Central memory CD4-positive, alpha-beta T cell (primary cell): ENCODE measurements at places on chromosomes 6 and 20.

DNA sequence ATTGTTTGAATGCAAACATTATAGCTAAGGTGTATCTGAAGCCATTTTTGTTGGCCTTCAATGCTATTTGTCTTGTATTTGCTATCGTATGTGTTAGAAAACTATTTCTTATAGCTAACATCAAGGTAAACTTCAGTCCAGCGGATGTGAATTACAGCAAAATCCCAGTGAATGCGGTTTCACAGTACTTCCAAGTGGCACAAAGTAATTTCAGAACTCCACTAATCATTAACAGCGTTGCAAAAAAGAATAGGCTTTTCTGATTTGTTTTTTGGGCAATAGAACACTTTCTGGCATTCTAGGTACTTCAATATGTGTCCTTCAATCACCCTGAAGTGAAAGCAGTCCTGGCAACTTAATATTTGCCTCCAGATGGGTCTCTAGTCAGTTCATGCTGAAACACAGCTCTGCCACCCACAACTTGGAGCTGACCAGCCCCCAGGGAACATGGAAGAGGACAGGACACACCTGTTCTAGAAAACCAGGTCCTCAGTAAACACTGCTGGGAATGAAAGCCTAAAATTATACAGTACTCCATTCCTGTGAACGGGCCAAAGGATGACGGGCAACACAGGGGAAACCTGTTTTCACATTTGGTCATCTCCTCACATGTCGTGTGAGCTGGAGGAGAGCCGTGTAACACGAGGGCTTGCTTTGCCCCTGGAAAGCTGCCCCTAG lies 9.7 kb upstream of the MRPS10 start:
- DNase-seq, result no peak

DNA sequence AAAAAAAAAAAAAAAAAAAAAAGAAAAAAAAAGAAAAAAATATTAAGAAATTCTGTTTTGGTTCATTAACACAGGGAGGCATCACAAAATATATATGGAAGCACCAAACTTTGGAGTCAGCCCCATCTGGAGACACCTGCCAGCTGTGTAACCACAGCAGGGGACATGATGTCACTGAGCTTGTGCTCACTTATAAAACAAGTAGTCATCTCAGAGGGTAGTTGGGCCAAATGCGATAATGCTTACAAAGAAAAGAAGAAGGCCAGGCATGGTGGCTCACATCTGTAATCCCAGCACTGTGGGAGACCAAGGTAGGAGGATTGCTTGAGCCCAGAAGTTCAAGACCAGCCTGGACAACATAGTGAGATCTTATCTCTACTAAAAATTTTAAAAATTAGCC lies 1.1 kb upstream of the BNIP5 start:
- no peak for DNase-seq

GRCh38 chr20:37095108-37095598 lies 644 bp downstream of the RBL1 start:
- DNase-seq, result peak; percentile 74

DNA sequence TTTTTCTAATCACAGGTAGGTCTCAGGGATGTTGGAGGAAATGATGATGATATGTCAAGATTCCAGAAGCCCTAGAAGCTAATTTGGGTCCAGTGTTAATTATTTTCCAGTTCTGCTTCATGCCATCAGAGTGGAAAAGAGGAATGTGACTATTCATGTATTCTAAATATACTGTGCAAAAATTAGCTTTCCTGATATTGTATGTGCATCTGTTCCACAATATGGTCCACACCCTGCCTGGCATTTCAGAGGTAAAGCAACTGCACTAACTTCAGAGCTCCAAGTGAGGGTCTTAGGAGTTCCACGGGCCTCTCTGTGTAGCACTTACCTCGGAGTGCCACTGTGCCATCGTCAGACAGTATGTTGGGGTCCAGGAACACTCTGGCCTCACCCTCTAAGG lies 27.1 kb downstream of the PREP start:
- DNase-seq, result no peak

- DNase-seq, result peak; percentile 18
Observed at GRCh38 chr6:125789167-125789566, 1.6 kb upstream of the NCOA7 start.

DNA sequence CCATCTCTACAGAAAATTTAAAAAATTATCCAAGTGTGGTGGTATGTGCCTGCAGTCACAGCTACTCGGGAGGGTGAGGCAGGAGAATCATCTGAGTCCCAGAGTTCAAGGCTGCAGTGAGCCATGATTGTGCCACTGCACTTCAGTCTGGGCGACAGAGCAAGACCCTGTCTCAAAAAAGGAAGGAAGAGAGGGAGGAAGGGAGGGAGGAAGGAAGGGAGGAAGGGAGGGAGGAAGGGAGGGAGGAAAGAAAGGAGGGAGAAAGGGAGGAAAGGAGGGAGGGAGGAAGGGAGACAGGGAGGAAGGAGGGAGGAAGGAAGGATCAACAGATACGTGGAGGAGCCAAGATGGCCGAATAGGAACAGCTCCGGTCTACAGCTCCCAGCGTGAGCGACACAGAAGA lies 90.1 kb downstream of the ZNF217 start:
- no peak for DNase-seq

DNA sequence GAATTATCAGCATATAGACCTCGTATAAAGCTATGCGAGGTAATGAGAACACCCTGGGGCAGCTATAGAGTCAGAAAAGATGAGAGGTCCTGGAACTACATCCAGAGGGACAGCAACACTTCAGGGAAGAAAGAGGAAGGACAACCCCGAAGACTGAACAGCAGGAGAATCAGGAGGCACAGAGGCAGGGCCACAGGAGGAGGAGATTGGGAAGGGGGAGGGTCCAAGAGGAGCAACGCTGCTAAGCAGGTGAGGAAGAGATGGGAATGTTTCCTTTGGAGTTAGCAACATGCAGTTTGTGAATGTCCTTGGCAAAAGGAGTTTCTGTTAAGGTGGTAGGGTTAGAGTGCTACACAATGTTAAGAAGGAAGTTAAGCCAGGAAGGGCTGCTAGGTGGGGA lies 79.5 kb upstream of the OLIG3 start:
- DNase-seq, result no peak

- DNase-seq, result no peak
Observed at GRCh38 chr6:64100702-64101303, 465.2 kb downstream of the PHF3 start.

- DNase-seq, result no peak
Observed at GRCh38 chr6:113944701-113945100, 26.2 kb downstream of the HDAC2 start.

DNA sequence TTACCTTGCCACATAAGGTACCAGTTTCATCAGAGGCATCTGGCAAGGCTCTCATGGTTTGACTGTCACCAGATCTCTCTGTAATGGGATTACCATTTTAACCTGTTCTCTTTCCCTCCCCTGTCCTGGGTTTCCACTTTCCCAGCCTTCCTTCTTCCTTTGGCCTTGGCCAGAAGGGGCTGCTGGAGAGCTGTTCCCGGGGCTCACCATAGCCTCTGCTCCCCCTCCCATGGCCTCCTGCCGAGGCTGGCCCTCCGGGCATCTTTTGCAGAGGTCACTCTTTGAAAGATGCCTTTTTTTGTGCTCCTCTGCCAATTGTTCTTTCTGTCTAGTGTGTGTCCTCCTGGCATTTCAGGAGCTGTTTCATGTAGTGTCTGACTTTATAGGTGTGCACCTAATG lies 100.7 kb upstream of the SCP2D1 start:
- DNase-seq, result no peak

DNA sequence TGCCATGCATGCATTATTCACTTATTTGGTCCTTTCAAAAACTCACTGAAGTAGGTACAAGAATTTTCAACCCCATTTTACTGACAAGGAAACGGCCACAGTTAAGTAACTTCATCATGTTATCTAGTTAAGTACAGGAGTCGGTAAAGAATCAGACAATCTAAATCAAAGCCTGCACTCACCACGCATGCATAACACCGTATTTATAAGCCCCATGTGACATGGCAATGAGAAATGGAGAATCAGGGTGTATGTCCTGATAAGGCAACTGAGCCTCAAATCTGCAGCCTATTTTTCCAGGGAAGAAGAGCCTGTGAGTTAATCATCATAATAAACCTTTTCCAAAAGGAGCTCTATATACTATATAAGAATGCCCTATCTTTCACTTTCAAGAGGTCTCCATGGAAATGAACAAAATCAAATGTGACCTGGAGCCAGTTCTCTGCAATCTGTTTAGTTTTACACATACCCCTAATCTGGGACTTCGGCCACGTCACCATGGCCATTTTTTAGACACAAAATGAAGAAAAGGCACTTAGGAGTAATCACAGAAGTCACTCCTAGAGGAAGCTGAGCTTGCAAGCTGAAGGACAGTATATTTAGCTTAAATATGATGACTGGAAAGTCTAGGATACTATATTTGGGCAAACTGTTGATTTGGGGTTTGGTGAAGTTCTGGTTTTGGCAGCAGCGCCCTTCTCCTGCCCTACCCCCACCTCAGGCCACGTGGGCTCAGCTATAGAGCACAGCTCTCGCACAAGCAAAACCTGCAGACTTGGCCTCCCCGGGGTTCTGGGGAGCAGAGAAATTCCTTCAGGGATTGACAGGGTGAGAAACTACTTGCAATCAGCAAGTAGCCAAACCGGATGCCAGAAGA lies 19.2 kb downstream of the TRAM2 start:
- no peak for DNase-seq
